Activated CD4-positive, alpha-beta T cell treated with anti-CD3 and anti-CD28 coated beads for 48 hours (primary cell): ENCODE measurements at places on chromosomes 4 and X.

GRCh38 chr4:185344743-185345538 is 50.8 kb downstream of the LRP2BP start:
- no peak for DNase-seq

GRCh38 chr4:177408023-177408422 is 34.2 kb downstream of the AGA start:
- DNase-seq = no peak

- peak; percentile 1 for DNase-seq
Observed at GRCh38 chr4:1198098-1198844, 25.9 kb upstream of the SPON2 start.

DNA sequence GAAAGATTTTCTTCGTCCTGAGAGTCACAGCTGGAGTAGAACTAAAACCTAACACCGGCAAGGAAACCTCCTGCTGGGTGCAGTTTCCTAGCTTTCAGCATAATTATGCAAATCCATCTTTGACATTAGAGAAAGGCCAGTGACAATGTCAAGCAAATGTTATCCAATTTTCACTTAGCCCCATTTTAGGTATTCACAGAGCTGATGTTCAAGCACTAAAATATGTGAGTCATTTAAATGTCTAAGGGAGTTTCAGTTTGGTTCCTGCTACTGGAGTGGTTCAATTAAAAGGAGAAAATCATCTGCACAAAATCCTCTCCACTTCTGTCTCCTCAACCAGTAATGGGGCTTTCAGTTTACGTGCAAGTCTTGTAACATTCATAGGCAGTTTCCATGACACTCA is 37.1 kb upstream of the AMOT start:
- DNase-seq = no peak

GRCh38 chrX:130260316-130260715 is 8.4 kb downstream of the ZNF280C start:
- no peak for DNase-seq

DNA sequence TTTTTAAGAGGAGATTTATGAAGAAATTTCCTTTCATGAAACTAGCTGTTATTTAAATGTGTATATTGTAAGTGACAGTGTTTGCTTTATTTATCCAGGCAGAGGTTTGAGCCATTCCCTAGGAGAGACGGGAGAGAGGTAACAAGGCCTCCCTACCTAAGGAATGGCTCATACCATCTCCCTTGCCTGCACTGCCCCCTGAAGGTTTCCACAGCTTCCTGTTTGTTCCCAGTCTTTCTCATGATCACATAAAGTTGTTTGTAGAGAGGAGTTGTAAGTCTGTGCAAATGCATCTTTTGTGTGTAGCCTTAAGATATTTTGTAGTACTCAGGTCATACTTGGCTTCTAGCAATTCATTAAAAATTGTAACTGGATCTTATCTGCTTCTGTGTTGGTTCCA is 1504.5 kb upstream of the PCDH10 start:
- DNase-seq = no peak

DNA sequence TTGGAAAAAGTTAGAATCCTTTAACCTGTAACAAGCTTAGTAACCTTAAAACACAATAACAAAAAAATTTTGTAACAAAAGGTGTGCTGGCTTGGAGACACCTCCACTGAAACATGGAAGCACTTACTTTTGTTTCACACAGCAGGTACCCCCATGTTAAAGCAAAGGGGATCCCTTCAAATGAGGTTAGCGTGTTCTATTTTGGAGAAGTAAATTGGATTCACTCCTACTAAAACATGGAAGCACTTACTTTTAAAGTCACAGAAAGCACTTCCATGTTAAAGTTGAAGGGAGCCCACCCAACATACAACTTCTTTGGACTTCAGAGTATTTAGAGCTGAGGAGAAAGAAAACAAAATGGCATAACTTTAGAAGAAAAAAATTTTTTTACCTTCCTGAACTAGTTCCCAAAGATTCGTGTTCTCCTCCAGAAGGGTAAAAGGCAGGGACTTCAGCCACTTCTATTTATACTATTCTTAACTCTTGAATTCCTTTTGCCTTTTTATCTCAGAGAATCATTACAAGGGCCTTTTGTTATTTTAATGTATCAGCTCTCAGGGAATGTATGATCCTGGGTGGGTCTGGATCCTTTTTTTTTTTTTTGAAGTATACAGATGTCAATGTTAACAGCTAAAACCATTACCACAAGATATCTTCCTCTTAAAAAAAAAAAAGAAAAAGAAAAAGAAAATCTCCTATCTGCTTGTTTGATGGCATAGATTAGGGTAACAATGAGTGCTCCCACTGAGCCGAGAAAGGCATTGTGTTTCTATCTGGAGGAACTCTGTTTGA is 11.5 kb downstream of the LARP7 start:
- no peak for DNase-seq

- no peak for DNase-seq
Observed at GRCh38 chrX:53584891-53585290, 101.6 kb downstream of the HUWE1 start.

DNA sequence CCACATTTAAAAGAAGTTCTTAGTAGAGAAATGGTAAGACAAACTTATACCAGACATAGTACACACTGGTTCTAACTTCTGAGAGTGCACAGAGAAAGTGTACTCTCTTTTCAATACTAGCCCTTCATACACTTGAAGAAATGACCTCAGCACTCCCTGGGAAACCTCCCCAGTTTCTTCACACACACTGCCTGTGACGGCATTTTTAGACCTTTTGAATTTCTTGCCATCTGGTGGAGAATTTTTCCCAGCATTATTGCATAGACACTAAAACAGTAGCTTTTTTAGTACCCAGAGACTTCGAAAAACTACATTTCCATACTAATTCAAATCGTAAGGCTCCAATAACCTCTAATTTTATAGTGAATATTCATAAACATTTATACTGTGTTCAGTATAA is 341.6 kb upstream of the MAOA start:
- no peak for DNase-seq

GRCh38 chr4:177696438-177696966 is 254.3 kb upstream of the AGA start:
- DNase-seq = no peak

GRCh38 chr4:80171251-80171650 is 26.1 kb upstream of the PRDM8 start:
- peak; percentile 38 for DNase-seq

- no peak for DNase-seq
Observed at GRCh38 chr4:182880387-182881356, 36.5 kb downstream of the DCTD start.

DNA sequence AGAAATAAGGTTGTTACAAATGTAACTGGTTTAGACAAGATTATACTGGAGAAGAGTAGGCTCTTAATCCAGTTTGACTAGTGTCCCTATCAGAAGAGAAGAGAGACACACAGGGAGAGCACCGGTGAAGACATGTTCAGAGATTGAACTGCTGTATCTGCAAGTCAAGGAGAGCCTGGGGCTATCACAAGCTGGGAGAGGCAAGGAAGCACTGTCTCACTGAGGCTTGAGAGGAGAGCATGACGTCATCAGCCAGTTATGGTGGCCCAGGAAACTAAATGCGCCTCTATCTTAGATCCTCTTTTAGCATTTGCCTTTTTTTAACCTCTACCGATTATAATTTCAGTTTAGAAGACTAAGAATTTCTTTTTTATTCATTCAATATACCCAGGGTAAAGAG is 583.4 kb downstream of the TRAM1L1 start:
- DNase-seq = no peak
